ENCODE measurements at places on chromosomes 4 and X.
A peak's percentile ranks its signal among the peaks of the same experiment; 100 is the strongest.

GRCh38 chr4:77124576-77124975 lies 32.4 kb upstream of the CCNG2 start:
- no peak for DNase-seq

- no peak for DNase-seq
Observed at GRCh38 chr4:67167849-67168248, 377.5 kb downstream of the CENPC start.

DNA sequence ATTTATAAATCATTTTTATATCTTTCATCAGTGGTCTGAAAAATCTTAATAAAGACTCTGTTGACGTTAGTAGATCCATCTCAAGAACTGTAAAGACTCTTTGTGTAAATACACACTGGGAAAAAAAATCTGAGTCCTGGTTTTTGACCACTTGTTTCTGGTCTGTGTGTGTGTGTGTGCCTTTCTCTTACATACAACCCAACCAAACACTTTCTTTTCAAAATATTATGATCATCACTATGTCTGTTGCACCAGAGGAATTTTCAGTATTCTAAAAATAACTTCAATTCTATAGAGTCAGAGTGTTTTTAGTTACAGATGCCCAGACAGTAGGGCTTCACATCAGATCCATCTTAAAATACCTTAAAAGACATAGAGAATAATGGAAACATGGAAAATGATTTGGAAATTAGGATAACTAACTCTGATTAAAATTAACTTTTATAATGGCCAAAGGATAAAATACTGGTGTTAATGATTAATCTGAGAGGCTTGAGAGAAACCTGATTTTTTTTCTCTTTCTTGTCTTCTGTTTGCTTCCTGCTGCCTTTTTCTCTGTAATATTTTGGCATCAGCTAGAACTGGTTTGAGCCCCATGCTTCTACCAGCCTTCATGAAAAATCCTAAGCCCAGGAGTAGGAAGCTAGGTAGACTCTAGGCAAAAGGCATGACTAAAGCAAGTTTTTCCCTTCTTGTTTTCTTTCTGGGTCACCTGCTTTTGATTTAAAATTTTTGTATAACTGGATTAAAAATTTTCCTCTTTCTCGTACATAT lies 99.7 kb downstream of the ATXN3L start:
- no peak for DNase-seq

- DNase-seq: no peak
Observed at GRCh38 chr4:145589916-145590702, 29.1 kb upstream of the MMAA start.

DNA sequence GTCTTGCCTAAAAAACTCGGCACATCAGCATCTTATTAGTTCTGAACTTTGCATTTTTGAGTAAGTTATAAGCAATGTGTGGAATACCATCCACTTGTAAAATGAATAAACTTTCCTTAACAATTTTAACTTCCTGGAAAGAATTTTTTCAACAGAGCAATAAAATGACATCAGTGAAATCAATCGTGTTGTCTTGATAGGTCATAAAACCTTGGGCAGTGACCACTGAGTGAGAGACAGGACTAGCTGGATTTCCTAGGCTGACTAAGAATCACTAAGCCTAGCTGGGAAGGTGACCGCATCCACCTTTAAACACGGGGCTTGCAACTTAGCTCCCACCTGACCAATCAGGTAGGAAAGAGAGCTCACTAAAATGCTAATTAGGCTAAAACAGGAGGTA lies 403.0 kb upstream of the CNKSR2 start:
- DNase-seq: no peak

GRCh38 chr4:161546902-161547301 lies 616.9 kb downstream of the FSTL5 start:
- no peak for DNase-seq

DNA sequence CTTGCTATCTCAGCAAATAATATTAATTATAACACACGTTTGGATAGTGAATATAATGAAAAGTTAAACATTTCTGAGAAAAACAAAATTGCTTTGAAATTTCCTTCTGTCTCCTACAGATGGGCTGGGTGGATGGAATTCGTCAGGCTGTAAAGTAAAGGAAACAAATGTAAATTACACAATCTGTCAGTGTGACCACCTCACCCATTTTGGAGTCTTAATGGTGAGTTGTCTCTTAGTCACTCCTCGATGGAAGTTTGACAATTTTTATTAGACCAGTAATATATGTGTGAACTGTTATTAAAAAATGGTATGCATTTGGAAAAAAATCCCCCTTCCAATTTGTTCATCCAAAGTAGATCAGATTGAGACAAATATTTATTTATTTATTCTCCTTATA lies 92.5 kb upstream of the BRS3 start:
- DNase-seq: no peak

- DNase-seq: peak; percentile 72
Observed at GRCh38 chr4:83356899-83357661, 22.4 kb upstream of the HPSE start.

DNA sequence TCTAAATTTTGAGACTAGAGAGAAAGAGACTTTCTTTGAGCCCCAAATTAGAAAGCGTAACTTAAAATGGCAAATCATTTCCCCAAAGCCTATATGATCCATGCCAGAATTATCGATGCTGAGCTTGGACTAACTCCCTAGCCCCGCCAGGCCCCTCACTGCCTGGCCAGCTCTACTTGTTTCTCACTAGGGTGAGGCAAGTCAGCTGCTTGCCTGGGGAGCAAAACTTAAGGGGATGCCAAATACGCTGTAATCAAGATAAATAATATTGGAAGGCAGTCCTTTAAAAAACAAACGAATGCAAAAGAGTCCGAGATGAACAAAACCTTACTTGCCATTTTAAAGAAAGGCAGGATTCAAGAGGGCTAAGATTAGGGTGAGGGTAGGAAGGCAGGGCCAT lies 236.0 kb downstream of the FRMPD4 start:
- DNase-seq: no peak

GRCh38 chrX:136711147-136711546 lies 63.2 kb downstream of the CD40LG start:
- peak; percentile 11 for DNase-seq

- no peak for DNase-seq
Observed at GRCh38 chr4:189769131-189769530, 171.5 kb upstream of the FRG1 start.

- DNase-seq: no peak
Observed at GRCh38 chr4:119692001-119692400, 63.4 kb upstream of the PDE5A start.

GRCh38 chr4:120673696-120674095 lies 248.8 kb downstream of the PRDM5 start:
- DNase-seq: no peak

- DNase-seq: peak; percentile 35
Observed at GRCh38 chr4:125313989-125314667, 627 bp upstream of the FAT4 start.

- DNase-seq: peak; percentile 79
Observed at GRCh38 chr4:6264225-6264540, 5.5 kb upstream of the WFS1 start.

DNA sequence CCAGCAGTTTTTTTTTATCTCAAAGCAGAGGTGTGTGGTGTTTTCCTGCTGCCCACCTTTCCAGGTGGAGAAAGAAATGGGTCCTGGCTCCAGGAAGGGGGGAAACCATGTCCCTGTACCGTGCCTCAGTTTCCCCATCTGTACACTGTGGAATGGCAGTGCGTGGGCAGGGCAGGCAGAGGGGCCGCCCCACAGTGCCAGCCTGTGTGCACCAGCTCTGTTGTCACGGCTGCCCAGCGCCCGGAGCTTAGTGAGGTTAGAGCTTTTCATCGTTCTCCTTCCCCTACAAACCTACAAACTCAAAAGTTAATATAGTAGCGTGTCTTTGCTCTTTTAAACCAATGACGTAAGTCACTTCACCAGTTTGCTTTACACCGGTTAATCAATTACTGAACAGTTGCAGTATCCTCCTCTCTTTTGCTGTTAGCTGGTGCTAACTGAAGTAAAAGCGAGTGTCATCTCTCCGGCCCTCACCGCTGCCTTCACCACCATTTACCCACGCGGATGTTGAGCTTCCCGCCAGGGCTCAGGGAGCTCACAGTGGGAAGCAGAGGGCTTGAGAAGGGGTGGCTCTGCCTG lies 114.8 kb upstream of the ADRA2C start:
- no peak for DNase-seq

DNA sequence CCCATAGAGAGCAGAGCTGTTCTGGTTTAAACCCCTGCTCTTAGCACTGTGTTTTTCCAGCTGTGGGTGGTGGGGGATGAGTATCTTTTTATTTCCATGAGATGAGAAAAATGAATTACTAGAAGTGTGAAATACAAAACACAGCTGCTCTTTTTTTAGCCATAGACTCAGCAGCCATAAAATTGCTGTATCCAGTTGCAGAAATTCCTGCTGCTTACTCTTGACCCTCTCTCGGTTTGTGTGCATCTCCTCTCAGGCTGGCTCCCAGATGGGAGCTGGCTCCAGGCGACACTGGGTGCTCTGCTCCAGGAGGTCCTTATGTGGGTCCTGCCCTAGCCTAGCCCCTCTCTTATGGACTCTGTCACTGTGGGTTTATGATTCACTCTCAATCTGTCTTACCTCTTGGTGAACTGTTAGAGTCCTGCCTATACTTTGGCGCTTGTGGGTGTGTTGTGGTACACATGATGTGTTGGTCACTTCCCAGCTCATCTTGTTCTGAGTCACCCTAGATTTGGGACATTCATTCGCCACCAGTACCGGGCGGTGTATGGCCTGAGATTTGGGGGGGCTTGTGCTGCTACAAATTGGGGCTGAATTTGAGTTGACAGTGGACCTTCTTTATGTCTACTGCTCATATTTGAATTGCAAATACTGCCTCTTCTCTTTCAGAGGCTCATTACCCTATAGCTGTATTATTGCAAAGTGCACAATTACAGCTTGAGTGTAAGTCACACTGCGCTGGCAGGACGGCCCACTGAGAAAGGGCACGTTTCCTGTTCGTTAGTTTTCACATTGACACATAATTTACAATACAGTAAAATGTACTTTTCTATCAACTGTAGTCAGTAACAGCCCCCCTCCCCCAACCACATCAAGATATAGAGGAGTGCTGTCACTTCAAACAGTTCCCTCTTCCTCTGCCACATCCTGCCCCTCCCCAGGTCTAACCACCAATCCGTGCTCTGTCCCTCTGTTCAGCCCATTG lies 46.9 kb upstream of the MSANTD1 start:
- DNase-seq: peak; percentile 19

DNA sequence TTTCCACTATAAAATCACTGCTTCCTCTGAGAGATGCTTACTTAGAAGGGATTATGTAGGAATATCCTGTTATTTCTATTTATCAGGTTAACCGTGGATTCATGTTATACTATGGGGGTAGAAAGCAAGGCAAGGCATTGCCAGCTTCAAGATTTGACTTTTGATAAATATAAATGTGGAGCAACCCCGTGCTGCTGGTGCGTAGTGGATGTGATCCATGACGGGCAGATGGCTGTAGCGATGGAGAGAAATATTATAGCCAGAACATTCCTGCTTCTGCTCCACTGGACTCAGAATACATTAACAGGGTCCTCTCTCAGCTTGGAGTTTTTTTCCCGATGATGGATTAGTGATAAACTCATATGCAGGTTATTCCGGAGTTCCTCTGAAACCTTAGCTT lies 157.6 kb downstream of the TENM3 start:
- DNase-seq: no peak

DNA sequence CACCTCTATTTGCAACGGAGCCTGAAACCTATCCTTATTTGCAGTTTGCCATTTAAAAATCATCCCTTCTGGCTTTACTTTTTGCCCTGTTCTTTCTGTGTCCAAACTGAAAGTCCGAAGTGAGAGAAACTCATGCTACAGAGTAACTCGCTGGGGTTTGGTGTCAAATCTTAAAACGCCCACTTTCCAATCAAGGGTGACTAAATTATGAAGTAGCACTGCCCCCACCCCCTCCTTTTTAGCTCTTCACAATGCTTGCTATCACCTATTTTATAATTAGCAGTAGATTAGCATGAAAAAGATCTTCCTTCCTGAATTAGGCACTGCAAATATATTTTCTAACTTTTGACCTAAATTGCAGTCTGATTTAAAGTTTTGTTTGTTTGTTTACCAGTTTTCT lies 52.5 kb downstream of the VGLL1 start:
- DNase-seq: no peak

DNA sequence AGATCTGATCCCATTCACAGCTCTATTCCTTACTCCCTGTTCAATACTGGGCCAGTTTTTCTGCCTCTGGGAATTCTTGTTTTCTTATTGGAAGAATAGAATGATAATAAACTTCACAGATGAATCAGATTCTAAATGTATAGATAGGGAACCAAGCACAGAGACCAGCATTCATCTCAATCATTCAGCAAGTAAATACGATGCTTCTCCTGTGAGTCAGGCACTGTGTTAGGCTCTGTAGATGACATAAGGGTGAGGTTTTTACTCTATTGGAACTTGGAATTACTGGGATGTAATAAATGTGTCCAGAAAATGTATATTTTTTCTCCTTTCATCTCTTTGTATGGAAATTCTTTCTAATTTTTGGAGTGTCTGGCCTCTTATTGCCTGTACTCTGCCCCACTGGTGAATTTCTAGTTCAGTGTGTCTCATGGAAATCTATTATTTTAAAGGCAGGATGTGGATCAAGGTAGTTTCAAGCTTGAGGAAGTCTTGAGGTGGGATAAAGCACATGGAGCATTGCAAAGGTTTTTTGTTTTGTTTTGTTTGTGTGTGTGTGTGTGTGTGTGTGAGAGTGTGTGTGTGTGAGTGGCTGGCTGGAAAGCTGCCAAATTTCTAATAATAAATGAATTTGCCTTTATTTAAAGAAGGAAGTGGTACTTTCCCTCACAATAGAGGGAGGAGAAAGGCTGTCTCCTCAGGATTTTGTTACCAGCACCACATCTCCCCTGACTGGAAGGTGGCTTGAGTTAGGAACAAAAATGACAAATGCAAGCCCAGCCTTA lies 117.9 kb upstream of the HS3ST1 start:
- no peak for DNase-seq

DNA sequence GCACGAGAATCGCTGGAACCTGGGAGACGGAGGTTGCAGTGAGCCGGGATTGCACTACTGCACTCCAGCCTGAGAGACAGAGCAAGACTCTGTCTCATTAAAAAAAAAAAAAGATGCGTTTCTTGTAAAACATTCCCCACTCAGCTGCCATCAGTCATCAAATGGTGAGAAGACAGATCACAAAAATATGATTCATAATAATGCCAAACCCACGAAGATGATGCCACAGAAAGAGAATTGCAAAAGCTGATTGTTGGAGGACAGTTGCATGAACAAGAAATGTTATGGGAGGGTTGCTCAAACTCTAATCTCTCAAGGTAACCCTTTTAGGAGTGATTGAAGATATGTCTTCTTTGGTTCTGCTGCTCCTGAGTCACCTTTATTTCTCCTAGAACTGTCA lies 21.4 kb upstream of the SMIM14 start:
- no peak for DNase-seq

All from dermis microvascular lymphatic vessel endothelial cell (primary cell).